ENCODE measurements at places on chromosomes 3 and 15. TPM values are rescaled to one million over a fixed set of nuclear protein-coding genes. Genes with fewer than 3 reads are reported as not detected.

The UBA5 gene
- total RNA-seq, result 35.2 TPM

The NR2E3 gene
- total RNA-seq, result 0.13 TPM

The GRM7 gene
- total RNA-seq, result not detected

The CACNA2D3 gene
- 0.13 TPM for total RNA-seq

The UROC1 gene
- total RNA-seq, result not detected

The GBE1 gene
- 23.5 TPM for total RNA-seq

The TBCCD1 gene
- total RNA-seq, result 10.0 TPM

The SETD2 gene
- 18.1 TPM for total RNA-seq
